ENCODE measurements at places on chromosomes 1 and 21.

- no peak for DNase-seq
Measured at GRCh38 chr1:235022341-235022980, 106.2 kb downstream of the TOMM20 start.

DNA sequence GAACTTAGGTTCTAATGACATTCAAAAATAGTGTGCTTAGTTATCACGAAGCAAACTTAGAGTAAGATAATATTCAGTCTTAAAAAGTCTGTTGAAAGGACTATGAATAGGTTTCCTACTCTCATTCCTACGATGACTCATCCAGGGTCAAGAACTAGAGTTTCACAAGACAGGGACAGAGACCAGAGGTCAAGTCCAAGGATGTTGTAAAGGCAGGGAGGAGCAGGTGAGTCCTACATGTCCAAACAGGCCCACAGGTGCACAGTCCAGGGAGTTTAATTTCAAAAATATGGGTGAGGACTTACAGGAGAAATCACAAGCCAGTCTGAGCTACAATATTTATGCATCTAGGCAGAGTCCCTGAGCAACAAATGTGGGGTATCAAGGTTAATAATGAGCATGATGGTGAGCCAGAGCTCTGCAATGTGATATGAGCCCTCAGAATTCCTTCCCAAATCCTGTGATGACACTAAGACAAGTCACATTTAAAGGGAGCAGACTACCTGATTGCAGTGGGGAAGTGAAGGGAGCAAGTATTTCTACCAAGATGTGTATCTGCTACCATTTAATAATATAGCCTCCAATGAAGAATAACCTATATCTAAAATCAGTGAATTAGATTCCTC, 100.0 kb upstream of the NRIP1 start:
- no peak for DNase-seq

- no peak for DNase-seq
Measured at GRCh38 chr1:83760226-83761021, 238.5 kb downstream of the TTLL7 start.

- peak; percentile 26 for DNase-seq
Measured at GRCh38 chr1:241706967-241707366, 54.9 kb downstream of the WDR64 start.

- no peak for DNase-seq
Measured at GRCh38 chr1:17686258-17686657, 68.9 kb upstream of the ACTL8 start.

All from H54 (cell line).